ENCODE measurements at places on chromosomes 3 and 15.

- no peak for DNase-seq
These were observed 5.5 kb downstream of the CCPG1 start for GRCh38 chr15:55402707-55403106.

GRCh38 chr3:106172780-106173179 is 304.0 kb upstream of the CBLB start:
- DNase-seq, result no peak

DNA sequence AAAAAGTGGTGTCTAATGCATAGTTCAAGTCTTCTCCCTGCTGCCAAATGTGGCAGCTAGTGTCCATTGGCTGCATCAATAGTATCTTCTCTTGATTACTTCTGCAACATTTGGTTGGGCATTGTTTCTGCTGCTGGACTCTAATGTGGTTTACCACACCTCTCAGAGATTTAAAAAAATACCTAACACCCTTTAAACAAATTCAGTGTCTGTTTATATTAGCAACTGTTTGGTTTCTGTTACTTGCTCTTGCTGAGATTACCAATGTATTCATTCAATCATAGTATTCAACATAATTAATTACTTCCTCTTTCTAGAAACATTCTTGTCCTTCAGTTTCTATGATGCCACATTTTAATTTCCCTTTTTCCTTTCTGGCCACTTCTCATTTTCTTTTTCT is 20.3 kb upstream of the NECTIN3 start:
- no peak for DNase-seq

GRCh38 chr15:70516408-70517193 is 246.8 kb downstream of the UACA start:
- no peak for DNase-seq

DNA sequence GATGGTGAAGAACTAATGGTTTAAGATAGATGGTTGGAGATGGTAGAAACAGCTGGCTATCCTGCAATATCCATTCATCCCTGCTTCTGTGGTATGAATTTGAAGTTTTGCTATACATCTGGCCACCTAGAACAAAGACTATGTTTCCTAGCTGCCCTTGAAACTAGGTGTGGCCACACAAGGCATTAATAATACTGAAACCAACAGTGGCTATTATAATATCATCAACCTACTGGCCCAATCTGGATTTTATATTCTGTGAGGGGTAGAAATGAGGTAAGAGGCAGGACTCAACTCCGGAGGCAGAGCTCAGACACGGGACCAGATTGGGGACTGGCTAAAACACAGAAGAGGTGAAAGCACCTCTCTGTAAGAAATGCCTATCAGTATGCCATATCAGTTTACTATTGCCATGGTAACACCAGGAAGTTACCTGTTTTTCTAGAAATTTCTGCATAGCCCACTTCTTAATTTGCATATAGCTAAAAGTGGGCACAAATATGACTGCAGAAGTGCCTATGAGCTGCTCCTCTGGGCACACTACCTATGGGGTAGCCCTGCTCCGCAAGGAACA is 8.4 kb downstream of the IFT80 start:
- DNase-seq, result no peak

Measured in liver (tissue), 10 donors.